ENCODE measurements at places on chromosomes 7 and 10. TPM values are rescaled to one million over a fixed set of nuclear protein-coding genes. Genes with fewer than 3 reads are reported as not detected.
A peak's percentile ranks its signal among the peaks of the same experiment; 100 is the strongest.

- ATAC-seq: no peak
These were observed 257.6 kb upstream of the SHH start for GRCh38 chr7:156069891-156070290.

DNA sequence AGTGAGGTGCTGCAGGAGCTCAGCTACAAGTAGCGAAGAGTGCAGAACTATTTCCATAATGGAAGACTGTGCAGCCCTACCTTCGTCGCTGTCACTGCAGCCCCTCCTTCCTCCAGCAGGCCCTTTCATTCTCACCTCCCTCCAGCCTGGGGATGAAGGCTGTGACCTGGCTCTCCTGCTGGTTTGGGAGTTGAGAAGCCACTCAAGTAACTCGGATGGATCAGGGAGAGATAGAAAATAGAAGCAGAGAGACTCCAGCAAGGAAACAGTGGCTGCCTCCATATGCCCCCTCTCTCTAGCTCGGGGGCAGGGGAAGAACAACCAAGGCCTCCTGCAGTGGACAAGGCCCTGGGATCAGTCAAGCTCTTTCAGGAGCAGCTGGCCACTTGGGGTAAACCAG lies 37.4 kb upstream of the NPFFR1 start:
- ATAC-seq: no peak

DNA sequence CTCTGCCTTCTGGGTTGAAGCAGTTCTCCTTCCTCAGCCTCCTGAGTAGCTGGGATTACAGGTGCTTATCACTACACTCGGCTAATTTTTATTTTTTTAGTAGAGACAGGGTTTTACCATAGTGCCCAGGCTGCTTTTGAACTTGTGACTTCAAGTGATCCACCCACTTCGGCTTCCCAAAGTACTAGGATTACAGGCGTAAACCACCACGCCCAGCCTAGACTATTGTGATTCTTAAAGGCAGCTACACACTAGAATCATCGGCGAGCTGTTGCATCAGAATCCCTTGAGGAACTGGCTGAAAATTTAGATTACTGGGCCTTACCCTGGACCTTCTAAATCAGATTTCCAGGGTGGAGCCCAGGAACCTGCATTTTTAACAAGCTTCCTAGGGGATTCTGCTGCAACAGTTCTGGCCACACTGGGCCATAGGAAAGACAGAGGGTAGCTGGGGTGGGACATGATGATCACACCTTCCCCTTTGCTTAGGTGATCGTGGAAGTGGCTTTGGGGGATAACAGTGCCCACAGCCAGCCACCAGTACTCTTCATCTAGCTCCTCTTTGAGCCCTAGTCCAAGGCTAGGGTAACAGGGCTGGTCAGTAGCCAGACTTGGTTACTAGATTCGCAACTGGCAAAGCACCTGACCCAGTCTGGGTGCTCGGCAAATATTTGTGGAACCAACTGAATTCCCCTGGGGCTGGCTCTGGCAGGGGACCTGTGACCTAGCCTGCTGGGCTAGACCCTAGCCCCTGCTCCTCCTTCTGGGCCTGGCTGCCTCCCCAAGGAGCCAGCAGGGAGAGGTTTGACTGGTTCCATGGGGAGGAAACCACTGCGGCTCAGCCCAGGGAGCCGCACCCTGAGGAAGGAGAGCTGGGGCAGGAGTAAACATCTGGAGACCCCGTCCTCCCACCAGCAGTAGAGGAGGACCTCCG lies 67.1 kb upstream of the DUSP5 start:
- peak; percentile 67 for ATAC-seq

GRCh38 chr10:79479283-79479909 lies 32.9 kb upstream of the EIF5AL1 start:
- no peak for ATAC-seq

DNA sequence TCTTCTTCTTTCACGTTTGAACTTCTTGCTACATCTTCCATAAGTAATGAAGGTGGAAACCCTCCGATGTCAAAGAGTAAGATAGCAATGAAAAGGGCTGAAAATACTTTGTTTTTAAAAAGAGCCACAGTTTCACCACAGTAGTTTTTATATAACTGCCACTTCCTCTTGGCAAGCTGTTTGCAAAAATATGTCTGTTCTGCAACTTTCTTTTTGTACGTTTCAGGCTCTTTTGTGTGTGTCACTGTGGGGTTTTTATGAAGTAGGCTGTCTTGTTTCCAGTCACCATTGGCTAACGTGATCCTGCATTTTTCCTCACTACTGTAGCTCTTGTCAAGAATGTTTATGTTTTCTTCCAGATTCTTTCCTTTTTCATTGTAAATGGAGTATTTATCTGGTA lies 55.6 kb downstream of the SLC16A9 start:
- no peak for ATAC-seq

DNA sequence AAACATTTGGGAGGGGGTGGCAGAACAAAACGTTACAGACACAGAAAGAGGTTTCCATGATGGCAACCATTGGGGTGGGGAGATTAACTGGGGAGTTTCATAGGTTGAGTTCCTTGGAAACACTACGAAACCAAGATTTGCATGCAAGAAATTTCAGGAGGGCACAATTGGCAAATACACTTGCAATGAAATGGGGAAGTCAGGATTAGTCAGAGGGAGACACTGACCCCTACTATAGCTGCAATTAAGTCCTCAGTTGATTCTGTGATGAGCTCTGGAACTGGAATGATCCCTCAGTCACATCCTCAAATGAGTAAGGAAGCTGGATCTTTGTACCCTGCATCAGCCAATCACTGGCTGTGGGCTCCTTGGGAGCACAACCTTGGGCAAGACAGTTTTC lies 22.1 kb downstream of the CPEB3 start:
- no peak for ATAC-seq

DNA sequence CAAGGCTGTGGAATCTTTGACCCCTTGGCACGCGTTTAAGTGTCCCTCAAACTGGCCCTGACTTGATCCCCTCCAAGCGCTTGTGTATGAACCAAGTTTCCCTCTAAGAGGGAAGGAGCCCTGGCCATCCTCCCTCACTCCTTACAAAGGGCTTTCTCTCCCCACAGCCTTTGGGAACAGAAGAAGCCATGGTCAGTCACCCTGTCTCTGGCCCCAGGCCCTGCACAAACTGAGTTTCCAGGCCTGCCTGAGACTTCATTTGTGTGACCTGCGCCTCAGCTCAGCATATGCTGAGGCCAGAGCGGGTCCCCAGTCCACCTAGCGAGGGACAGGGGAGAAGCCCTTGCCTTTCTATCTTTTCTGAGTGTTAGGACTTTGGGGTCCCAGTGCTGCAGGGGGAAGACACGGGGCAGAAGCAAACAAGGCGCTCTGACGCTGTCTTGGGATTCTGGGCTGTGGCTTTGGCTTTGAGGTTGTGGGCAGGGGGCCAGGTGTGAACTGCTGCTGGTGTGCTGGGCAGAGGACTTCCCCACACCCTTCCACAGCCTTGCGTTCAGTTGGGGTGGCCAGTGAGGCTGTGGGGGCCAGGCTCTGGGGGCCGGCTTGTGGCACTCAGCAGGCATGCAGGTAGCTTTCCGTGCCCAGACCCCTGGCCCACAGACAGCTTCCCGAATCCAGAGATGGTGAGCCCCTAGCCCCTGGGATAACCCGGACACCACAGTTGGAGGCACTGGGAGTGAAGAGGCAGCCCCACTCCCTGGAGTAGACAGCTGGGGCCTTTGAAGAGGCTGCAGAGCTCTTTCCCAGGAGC lies 1.5 kb downstream of the RET start:
- no peak for ATAC-seq

DNA sequence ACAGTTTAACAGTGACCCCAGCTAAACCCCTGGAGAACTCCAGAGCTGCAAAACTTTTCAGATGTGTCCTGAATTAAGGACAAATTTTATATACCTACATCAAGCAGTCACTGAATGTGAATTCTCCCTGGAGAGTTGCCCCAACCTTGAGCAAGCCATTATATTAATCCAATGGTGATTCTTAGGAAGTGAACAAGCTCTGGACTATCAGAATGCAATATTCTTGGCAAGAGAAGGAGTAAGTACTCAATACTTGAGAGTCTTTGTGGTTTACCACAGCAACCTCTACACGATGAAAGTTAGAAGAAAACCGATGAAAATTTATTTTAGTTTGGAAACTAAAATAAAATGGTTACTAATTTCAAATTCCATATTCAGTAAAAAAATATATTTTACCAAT lies 19.3 kb upstream of the ZNF365 start:
- no peak for ATAC-seq

DNA sequence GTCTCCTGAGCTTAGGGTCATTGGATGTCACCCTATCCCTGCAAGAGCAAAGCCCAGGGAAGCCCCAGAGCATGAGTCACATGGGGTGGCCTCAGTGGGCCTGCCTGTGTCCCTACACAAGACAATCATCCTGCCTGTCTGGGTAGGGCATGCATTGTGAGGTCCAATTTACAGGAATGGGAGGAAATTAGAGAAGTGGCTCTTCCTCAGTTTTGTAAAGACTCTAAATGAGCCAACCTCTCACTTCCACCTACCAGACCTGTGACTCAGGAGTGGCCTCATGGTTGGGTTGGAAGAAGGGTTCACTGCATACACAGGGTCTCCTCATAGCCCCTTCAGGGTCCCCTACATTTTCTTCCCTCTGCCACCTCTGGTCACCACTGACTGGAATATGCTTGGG lies 43.6 kb upstream of the SMNDC1 start:
- ATAC-seq: no peak

DNA sequence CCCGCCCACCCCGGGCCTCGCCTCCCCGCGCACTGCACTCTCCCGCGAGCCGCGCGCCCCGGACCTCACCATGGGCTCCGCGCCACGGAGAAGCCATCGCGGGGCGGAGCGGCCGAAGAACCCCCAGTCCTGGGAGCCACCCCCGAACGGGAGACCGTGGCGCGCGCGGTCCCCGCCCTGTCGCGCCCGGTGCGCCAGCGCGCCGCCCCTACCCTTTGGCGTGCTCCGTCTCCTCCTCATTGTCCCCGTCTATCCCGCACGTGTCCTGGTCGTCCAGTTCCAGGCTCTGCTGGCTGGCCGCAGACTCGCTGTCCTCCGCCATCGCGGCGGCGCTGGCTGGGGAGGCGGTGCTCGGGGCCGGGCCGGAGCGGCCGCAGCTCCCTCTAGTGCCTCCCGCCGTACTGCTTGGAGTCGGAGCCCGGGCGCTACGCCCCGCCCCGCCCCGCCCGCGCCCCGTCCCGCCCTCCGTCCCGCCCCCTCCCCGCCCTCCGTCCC lies at the start of gene NMT2:
Gene NMT2, minus strand, starts transcription at position 403 of the 495 bp plus-strand sequence. Its CDS starts 81 bp downstream, at position 322.
- ATAC-seq: peak; percentile 89

GRCh38 chr10:58998924-58999713 lies 177.3 kb upstream of the PHYHIPL start:
- ATAC-seq: no peak

DNA sequence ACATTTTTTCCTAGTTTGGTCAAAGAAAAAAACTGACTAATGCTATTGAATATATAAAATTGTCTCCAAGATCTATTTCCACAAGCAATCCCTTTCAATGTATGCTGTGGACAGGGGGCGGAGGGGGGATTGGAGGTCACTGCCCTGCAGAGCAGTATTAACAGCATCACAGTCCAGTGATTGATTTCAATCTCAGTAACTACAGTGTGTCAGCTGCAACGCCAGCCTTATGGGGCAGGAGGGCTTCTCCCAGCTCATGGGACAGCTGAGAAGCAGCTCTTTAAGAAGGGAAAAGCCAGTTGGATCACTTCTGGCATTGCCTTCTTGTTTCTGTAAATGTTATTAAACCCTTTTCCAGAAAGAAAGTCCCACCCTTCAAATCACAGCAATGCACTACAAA lies 65.0 kb downstream of the RAPGEF5 start:
- no peak for ATAC-seq

- ATAC-seq: no peak
These were observed 22.6 kb upstream of the MTURN start for GRCh38 chr7:30112103-30112713.

GRCh38 chr10:110637558-110638053 lies 6.5 kb upstream of the RBM20 start:
- ATAC-seq: no peak

The SPDYE16 gene
- total RNA-seq: not detected

The LIPJ gene
- 0.12 TPM for total RNA-seq

The LOXL4 gene
- total RNA-seq: 1.1 TPM

The ADRA2A gene
- total RNA-seq: 0.44 TPM

The COL13A1 gene
- total RNA-seq: 0.92 TPM

The C10orf143 gene
- total RNA-seq: 3.3 TPM

Data from esophagus mucosa (tissue), 1 donor.